Sigmoid colon (tissue), 7 donors: ENCODE measurements at places on chromosomes 1 and 21. TPM values are rescaled to one million over a fixed set of nuclear protein-coding genes. Genes with fewer than 3 reads are reported as not detected.

The ANP32E gene
- total RNA-seq: 25.5 TPM

The ECM1 gene
- 23.8 TPM for total RNA-seq

The UBL4B gene
- total RNA-seq: not detected

The DARS2 gene
- 7.8 TPM for total RNA-seq

The DNMT3L gene
- total RNA-seq: not detected

The PCBP3 gene
- 5.5 TPM for total RNA-seq

The TNFSF18 gene
- total RNA-seq: not detected

The KCTD3 gene
- 124 TPM for total RNA-seq

The LY9 gene
- not detected for total RNA-seq

The TMEM125 gene
- total RNA-seq: not detected

The MRAP gene
- not detected for total RNA-seq

The KRTAP11-1 gene
- not detected for total RNA-seq

The LRRC3 gene
- 7.1 TPM for total RNA-seq

The GSTM5 gene
- 8.0 TPM for total RNA-seq

The ZNF697 gene
- 4.2 TPM for total RNA-seq

The DPT gene
- total RNA-seq: 519 TPM

The DDAH1 gene
- 11.8 TPM for total RNA-seq

The NR1I3 gene
- total RNA-seq: not detected

The CDA gene
- 1.3 TPM for total RNA-seq

The OR6K2 gene
- total RNA-seq: not detected

The FCER1A gene
- 5.4 TPM for total RNA-seq

The AIM2 gene
- not detected for total RNA-seq

The TMEM79 gene
- 0.71 TPM for total RNA-seq

The MAP10 gene
- 1.4 TPM for total RNA-seq

The LEFTY2 gene
- total RNA-seq: 0.71 TPM

The OR6N1 gene
- total RNA-seq: not detected

The C1orf226 gene
- total RNA-seq: 13.2 TPM

The MROH9 gene
- total RNA-seq: not detected

The CNIH4 gene
- 27.7 TPM for total RNA-seq

The SYTL1 gene
- total RNA-seq: not detected

The GJB4 gene
- not detected for total RNA-seq

The SZRD1 gene
- total RNA-seq: 70.3 TPM

The DCST2 gene
- total RNA-seq: not detected

The VASH2 gene
- 0.16 TPM for total RNA-seq

The SYT14 gene
- 0.27 TPM for total RNA-seq

The AKT3 gene
- 94.8 TPM for total RNA-seq

The ZSWIM5 gene
- total RNA-seq: 3.3 TPM

The RGS8 gene
- not detected for total RNA-seq
